ENCODE measurements at places on chromosomes 12 and 14.

DNA sequence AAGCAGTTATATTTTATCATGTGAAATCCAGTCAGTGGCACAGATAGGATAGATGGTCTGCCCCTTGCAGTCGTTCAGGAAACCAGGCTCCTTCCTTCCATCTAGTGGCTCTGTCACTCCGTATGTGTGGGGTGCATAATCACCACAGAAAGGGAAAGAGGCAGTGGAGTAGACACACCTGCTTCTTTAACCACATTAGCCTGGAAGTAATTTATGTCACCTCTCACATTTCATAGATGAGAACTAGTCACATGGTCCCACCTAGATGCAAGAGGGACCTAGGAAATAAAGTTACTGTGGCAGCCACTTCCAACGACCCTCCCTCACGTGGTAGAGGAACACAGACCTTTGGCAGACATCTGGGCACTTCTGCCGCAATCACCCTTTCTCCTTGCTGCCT is 14.2 kb upstream of the RNU6-8 start:
- no peak for DNase-seq

DNA sequence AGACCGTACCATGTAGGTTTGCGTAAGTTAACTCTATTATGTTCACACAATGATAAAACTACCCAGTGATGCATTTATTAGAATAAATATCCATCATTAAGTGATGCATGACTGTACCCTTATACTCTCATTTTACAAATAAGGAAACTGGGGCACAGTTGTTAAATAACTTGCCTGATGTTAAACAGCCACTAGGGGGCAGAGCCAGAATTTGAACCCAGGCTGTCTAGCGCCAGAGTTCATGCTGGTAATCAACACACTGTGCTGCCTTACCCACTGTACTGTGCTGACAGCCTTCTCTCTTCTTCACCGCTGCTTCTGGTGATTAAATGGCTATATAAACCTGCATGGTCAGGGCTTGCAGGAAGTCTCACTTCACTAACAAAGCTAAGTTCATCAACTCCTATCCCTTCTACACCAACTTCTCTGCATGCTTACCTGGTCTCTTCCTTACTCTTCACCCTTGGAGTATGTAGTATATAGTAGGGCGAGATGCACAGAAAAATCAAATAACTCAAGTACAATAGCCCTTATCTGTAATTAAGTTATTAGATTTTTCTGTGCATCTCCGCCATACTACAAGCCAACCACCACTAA is 43.6 kb upstream of the APPL2 start:
- DNase-seq, result peak; percentile 53

GRCh38 chr14:81221579-81222102 is 882 bp upstream of the GTF2A1 start:
- no peak for DNase-seq

GRCh38 chr12:57523706-57524614 is 1.3 kb downstream of the MBD6 start:
- DNase-seq, result no peak

DNA sequence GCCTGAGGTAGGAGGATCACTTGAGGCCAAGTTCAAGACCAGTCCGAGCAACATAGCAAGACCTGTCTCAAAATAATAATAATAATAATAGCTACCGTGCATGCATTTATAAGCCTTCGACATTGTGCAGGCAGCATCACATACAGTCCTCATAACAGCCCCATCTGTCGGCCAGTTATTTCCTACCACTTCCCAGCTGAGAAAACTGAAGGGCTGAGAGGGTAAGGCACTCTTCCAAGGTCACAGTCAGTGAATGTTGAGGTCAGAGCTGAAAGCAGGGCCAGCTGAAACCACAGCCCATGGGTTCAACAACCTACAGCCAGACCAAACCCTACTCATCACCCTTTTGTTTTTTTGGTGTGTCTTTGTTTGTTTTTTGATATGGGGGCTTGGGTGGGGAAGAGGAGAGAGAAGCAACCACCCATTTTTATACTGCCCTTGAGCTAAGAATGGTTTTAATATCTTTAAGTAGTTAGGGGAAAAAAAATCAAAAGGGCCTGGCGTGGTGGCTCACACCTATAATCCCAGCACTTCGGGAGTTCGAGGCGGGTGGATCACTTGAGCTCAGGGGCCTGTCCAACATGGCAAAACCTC is 16.8 kb upstream of the ITPK1 start:
- DNase-seq, result peak; percentile 52

DNA sequence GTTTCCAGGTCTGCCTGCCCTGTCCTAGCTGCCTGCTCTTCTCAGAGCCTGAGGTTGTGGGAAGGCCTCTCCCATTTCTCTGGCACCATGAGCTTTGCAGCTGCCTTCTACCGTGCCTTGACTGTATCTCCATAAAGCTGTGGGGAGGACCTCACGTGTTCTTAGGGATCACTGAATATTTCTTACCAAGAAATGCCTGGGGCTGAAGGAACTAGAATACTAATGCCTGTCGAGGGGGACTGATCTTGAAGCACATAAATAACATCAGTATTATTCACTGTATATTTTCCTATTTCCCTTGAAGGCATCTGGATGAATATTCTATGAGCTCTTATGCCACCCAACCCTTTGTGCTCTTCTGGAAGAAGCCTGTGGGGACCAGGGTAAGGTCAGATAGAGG is 103.4 kb downstream of the APAF1 start:
- DNase-seq, result no peak

GRCh38 chr14:33282331-33283230 is 343.9 kb downstream of the NPAS3 start:
- no peak for DNase-seq

GRCh38 chr14:37089410-37089809 is 83.0 kb downstream of the SLC25A21 start:
- no peak for DNase-seq

DNA sequence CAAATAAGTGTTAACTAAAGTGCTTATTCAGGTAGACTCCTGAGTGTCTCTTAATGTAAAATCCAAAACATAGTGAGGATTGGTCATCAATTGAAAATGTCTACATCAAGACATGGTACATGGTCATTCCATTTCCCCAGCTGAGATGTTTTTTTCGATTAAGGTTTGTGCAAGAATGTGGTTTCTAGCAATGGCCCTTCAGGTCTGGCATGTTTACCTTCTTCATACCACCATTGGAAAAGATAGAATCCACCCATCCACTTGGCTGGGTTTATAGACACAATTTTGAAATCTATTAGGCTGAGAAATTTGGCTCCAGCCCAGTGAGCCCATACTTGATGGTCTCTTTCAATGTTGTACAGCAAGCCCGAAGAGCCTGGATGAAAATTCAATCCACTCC is 145.9 kb downstream of the ANO4 start:
- no peak for DNase-seq

- no peak for DNase-seq
Observed at GRCh38 chr14:79631276-79631675, 580.0 kb downstream of the DIO2 start.

DNA sequence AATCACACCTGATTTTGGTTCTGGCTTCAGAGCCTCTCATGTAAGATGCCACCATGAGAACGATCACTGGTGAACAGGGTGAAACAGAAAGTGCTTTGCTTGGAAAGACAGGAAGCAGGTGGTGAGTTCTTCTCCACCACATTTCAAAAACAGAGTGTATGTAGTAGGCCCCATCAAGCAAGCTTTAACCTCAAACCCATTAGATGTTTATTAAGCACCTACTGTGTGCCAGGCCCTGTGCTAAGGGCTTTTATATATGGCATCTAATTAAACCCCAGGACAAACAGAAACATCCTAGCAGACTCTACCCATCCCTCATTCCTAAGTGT is 47.8 kb upstream of the MED13L start:
- no peak for DNase-seq

GRCh38 chr12:31324845-31325523 is 966 bp downstream of the SINHCAF start:
- peak; percentile 76 for DNase-seq

DNA sequence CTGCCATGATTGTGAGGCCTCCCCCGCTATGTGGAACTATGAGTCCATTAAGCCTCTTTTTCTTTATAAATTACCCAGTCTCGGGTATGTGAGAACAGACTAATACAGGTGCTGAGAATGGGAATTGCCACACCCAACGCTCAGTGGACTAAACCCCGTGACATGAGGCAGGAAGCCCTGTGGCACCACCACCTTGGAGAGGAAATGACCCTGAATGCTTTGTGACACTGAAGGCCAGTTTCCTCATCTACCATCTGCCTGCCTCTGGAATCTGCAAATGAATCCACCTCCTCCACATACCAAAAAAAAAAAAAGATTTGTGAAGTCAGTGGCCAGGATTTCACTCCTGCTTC is 41.6 kb downstream of the NT5DC3 start:
- no peak for DNase-seq

GRCh38 chr14:99127651-99128167 is 144.3 kb downstream of the BCL11B start:
- DNase-seq, result no peak

GRCh38 chr14:31877255-31877798 is 199.8 kb upstream of the ARHGAP5 start:
- DNase-seq, result peak; percentile 81

- DNase-seq, result peak; percentile 81
Observed at GRCh38 chr14:73764406-73765280, 50.5 kb upstream of the PNMA1 start.

DNA sequence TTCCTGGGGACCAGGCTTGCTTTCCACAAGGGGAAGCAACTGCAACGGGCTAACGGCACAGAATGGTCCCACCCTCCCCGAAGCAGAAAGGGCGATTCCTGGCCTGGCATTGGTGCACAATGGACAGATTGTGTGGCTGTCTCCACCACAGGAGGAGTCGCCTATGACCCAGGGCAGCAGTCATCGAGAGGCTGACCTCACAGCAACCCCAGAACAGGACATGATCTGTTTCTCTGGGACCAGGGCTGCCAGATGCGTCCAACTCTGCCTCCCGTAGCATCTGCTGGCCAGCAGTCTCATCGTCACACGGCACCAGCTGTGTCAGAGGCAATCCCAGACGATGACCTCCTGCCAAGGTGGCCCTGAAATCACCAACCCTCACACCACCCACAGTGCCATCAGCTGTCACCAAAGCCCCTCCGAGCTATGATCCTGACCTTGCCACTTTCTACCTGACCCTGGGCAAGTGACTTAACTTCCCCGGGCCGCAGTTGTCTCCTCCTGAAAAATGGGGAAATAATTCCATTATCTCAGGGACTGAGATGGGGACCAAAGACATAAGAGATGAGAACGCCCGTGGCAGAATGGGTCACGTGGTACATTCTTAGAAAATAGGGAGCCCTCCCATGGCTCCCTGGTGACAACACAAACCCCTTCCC is 86.7 kb downstream of the CHGA start:
- no peak for DNase-seq

GRCh38 chr14:68471029-68471963 is 321.6 kb downstream of the ZFP36L1 start:
- no peak for DNase-seq

DNA sequence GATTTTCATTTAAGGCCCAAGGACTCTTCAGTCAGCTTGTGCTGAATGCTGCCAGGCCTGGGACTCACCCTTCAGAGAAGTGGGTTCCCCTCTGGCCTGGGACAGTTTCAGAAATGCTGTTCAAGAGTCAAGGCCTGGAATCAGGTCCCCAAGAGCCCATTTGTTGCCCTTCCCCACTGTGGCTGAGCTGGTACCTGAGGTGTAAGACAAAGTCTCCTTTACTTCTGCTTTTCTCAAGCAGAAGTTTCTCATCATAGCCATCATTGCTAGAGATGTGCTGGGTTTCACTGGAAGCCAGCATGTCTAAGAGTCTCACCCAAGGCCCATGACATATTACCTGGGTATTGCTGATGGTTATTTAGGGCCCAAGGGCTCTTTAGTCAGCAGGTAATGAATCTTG is 8.9 kb downstream of the FANCM start:
- DNase-seq, result no peak

GRCh38 chr14:23146351-23146910 is 27.4 kb upstream of the CEBPE start:
- DNase-seq, result no peak

- DNase-seq, result peak; percentile 48
Observed at GRCh38 chr12:104473374-104473983, 16.7 kb downstream of the CHST11 start.

- no peak for DNase-seq
Observed at GRCh38 chr12:131720921-131721320, 10.0 kb downstream of the SFSWAP start.

- peak; percentile 38 for DNase-seq
Observed at GRCh38 chr14:31510222-31510621, 22.4 kb upstream of the GPR33 start.

DNA sequence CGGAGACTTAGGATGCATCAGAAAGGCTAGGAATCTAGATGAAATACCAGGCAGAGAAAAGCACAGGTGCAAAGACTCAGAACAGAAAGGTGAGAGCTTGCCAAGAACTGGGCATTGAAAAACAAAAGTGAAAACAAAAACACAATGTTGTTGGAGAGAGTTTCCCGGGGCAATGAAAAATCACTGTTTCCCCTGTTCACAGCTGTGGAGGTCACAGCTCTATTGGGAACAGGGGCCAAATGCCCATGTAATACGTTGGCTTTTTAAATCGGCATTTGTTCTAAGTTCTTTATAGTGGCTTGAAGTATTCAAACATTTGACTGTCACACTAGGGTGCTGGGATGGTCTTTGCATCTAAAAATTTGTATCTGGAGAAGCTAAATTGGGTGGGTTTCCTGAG is 108.3 kb downstream of the SLC15A4 start:
- no peak for DNase-seq

GRCh38 chr14:79701371-79701770 is 509.9 kb downstream of the DIO2 start:
- no peak for DNase-seq

DNA sequence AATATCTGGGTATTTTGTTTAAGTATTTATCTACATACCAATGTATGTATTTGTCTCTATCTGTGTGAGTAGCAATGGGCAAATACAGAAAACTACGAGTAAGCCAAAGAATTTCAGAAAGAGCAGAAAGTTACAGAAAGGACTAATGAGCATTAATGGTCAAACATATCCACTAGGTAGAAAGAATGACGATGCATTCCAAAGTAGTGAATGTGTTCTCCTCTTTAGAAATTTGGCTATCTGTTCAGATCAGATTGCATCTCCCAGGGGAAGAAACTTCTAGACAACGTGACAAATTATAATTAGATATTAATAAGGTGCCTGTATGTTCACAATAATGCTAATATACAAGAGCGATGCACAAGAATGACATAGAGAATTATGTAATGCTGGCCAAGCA is 194.5 kb upstream of the GZMB start:
- DNase-seq, result no peak

DNA sequence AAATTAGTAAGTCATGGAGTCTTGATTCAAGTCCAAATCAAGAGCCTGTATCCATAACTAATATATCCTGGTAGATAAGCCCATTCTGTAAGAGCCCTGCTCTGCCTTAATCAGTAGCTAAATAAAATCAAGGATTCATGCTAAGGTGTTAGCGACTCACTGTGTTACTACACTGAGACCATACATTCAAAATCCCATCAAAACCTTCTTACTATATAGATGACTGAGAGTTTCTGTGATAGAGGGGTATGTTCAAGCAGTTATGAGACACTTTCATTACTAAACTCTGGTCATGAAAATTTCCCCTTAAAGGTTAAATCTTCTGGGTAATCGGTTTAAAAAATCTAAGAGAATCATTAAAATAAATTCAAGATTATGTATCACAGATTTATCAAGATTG is 78.5 kb downstream of the MDGA2 start:
- no peak for DNase-seq
